ENCODE measurements at places on chromosomes 3 and 15.

GRCh38 chr15:48541341-48542278 is 103.9 kb downstream of the FBN1 start:
- DNase-seq: no peak

DNA sequence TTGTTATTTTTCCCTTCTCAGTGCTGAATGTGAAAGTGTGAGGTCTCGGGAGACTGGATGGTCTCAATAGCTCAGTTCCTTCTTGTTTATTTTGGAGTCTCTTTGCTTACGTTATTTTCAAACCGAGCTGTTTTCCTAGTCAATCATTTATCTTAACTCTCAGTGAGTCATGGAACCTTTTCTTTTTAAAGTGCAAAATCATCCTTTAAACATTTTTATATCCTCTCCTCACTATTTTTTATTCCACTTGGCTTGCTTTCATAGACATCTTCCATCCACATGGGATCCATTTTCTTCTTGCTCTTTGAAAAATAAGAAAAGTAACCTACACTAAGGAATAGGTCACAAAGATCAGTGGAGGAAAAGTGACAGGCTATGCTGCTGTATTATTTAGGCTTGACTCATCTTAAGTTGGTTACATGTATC is 497.8 kb downstream of the NAALADL2 start:
- DNase-seq: no peak

- no peak for DNase-seq
Observed at GRCh38 chr3:49333091-49333490, 6.8 kb downstream of the USP4 start.

- no peak for DNase-seq
Observed at GRCh38 chr15:80153900-80154299, 1.1 kb downstream of the FAH start.

DNA sequence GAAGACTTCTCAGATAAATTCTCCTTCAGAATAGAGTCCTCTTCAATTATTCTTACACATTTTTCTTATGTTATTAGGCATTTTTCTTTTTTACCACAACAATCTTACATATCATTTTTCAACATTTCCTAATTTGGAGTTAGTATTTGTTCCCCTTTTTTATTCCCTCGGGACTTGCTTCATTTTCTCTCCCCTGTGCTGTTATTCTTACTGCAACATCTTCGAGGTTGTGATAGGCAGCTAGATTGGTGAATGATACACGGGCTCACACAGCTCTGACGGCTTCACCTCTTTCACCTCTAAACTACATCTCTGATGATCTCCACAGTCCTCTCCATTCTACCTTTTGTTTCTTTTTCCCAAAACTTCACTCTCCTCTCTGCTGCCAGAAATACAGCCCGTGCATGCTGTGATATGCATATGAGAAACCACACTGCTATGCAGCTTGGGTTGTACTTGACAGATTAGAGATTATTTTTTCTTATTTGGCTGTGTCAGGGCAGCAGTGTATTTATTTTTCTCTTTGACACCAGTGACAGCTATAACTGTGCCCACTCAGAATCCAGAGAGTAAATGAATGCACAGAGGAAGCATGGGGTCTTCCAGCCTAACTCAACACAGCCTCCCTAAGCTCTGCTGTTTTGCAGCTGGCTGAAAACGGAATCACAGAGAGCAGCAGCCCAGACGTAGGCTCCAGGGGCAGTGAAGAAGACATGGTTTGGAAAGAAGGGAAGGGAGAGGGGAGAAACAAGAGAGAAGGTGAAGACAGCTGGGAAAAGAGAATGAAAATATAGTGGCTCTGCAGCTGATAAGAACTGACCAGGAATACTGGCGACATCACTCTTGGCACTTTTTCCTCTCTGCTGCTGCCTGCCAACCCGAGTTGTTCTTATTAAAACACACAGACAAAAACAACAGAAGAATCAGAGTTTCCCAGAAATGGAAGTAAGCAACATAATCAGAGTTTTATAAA is 61.8 kb downstream of the SLC9A9 start:
- DNase-seq: no peak

- DNase-seq: no peak
Observed at GRCh38 chr3:11014253-11014652, 21.7 kb downstream of the SLC6A1 start.

GRCh38 chr3:27985369-27986035 is 255.9 kb upstream of the CMC1 start:
- DNase-seq: no peak

GRCh38 chr3:160686955-160687535 is 10.1 kb downstream of the ARL14 start:
- DNase-seq: no peak

- DNase-seq: no peak
Observed at GRCh38 chr3:172687501-172687900, 23.4 kb downstream of the NCEH1 start.

DNA sequence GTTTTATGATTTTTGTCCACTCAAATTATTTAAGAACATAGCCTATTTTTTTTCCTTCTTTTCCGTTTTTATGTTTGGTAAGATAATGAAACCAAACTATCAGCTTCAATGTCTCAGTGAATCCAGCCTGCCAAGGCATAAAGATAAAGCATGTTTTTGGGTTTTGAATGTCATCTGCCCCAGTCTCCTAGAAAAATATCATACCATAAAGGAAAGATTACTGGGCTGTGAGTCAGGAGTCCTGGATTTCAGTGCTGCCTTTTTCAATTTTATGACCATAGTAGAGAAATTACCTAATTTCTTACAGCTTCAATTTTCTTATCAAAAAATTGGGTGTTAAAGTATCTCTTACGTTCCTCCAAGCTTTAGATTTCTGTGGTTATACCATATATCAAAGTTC is 87.5 kb downstream of the GAP43 start:
- no peak for DNase-seq

Data from urothelium cell line (cell line).